ENCODE measurements at places on chromosomes 5 and 9. TPM values are rescaled to one million over a fixed set of nuclear protein-coding genes. Genes with fewer than 3 reads are reported as not detected.

Gene CDH10
- 8.6 TPM for total RNA-seq

DNA sequence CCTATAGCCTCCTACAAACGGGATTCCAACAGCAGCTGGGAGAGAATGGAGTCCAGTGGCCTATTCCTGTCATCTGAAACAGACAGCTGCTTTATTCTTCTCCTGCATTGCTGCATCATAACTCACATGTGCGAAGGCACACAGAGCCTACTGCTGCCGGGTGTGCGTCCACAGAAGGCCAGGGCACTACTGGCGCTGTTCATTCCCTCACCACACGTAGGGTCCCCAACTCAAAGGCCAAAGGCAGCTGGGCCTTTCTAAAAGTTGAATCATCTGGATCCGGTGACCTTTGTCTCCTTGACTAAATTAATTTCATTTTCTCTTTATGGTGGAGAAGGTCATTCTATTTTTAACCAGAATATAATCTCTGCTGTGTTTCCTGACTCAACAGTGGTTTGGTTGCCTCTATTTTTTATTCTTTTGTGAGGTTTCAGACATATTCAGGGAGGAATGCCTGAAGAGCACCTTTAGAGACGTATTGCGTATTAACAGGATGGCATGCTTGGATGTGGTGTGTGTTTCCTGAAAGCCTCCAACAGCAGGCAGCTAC is 10.8 kb upstream of the SPATA24 start:
- no peak for DNase-seq

Gene DNAH5
- total RNA-seq: 0.82 TPM

Gene GLDC
- 4.4 TPM for total RNA-seq

Gene MEIKIN
- total RNA-seq: not detected
